ENCODE measurements at places on chromosomes 12 and 14.

DNA sequence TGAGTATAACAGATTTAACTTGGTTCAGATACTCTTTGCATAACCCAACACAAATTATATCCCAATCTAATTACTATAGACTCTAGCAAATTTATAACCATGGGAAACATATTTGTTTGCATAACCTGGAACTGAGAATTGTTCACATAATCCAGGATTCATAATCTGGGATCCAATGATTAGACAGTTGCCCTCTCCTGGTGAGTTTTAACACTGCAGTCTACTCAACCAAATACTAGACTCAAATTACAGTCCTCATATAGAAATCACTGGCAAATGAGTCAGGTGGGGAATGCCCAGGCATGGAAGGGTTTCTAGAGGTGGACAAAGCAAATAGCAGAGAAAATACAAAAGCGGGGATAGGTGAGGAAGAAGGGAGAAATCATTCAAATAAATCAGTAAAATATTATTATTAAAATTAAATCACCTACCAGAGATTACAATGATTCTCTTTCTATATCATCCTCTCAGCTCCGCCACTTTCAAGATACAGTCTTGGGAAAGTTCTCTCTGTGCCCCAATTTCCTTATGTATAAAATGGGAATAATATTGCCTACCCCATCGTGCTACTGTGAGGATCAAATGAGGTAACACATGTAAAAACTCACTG is 9.4 kb downstream of the GCH1 start:
- DNase-seq = no peak

DNA sequence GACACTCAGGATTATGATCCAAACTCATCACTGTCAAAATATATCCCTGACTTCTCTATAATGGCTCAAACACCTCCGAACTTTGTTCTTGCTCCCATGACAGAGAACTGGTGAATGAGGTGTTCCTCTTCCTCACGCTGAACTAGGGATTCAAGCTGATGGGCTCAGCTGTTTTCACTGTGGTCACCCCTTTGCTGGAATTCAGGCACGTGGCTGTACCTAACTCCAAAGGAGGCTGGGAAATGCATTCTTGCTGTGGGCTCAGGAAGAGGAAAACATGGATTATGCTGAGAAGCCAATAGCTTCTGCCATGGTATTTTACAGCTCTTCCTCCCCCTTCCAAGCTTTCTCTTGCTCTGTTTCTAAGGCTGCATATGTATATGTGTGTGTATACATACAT is 43.9 kb downstream of the STXBP6 start:
- DNase-seq = no peak

DNA sequence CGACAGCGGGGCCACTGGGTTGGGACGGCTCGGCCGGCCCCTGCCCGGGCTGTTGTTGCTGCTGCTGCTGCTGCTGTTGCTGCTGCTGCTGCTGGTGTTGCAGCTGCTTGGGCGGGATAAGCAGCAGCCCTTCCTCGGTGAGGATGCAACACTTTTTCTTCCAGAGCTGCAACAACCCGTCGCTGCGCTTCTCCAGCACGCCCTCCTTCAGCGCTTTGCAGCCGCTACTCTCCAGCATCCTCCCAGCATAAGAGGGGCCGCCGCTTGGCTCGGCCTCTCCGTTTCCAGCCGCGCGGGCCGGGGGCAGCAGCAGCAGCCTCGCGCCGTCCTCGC is 529 bp downstream of the PHLDA1 start:
- DNase-seq = no peak

GRCh38 chr12:132395908-132396305 is 66.5 kb upstream of the GALNT9 start:
- no peak for DNase-seq

- no peak for DNase-seq
Measured at GRCh38 chr12:87518481-87518880, 510.7 kb downstream of the C12orf50 start.

GRCh38 chr14:103839579-103839978 is 7.8 kb downstream of the PPP1R13B start:
- no peak for DNase-seq

GRCh38 chr14:100692256-100692655 is 34.4 kb upstream of the DLK1 start:
- no peak for DNase-seq

DNA sequence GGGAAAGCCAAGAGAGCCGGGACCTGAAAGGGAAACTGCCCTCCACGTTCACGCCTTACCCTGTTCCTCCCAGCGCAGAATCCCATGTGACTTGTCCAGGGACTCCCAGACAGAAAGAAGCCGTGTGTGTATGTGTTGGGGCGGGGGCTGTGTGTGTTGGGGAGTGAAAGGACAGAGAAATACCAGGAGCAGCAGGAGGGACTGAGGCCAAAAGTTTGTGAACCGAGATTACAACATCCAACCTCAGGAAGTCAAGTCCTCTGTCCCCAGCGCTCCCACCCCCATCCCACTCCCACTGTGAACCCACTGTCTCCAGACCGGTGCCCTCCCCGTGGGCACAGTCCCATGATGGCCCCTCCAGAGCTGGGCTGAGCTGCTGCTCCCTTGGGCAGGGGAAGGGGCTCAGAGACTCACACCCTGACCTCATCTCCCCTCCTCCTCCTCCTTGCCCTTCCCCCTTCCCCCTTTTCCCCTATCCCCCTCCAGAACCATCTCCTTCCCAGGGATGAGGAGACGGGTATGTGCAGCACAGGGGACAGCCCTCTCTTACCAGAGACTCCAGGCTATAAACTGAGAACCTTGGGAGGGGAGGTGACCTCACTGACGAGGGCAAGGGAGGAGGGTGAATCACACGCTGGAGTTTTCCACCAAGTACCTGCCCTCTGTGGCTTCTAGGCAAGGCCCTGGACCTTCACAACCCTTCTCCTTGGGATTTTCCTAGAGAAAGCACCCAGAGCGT is at the start of gene SLC6A12:
SLC6A12 (minus strand) TSS at position 155 of the 739 bp plus-strand sequence. CDS start 4,171 bp downstream, outside the sequence.
- DNase-seq = no peak

DNA sequence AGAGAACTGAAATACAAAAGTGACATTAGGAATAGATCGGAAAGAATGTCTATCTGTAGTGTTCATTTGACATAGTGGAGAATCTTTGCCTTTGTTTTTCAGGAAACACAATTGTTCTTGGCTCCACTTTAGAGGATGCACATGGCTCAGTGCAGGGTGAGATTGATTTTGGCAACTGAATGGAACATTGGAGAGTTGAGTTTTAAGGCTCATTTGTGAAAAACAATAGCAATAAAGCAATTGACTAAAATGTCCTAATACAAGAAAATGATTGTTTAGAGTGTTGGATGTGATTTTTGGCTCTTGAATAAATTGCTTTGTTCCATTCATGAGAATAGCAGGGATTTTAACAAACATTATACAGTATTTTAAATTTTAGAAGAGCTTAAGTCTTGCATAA is 116.4 kb downstream of the SLC38A1 start:
- no peak for DNase-seq

DNA sequence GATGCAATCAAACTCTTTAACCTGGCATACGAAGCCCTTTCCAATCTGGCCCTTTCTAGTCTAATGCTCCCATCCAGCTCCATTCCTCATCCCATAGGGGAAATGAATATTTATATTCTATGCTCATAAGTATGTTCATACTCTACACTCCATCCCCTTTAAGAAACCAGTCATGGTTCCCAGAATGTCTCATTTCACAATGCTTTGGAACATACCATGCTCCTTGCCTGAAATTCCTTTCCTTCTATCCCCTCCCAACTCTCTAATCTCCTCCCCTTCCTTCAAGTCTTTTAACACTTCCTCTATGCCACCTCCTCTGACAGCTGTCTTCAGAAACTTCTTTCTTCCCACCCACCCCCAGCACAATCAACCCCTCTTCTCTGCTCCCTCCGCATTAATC is 207.0 kb upstream of the CAND1 start:
- no peak for DNase-seq

GRCh38 chr12:107759410-107759809 is 1.5 kb downstream of the PRDM4 start:
- DNase-seq = no peak

GRCh38 chr14:55052269-55052930 is 953 bp downstream of the MAPK1IP1L start:
- no peak for DNase-seq

GRCh38 chr14:21631084-21631483 is 3.7 kb downstream of the OR10G2 start:
- no peak for DNase-seq

DNA sequence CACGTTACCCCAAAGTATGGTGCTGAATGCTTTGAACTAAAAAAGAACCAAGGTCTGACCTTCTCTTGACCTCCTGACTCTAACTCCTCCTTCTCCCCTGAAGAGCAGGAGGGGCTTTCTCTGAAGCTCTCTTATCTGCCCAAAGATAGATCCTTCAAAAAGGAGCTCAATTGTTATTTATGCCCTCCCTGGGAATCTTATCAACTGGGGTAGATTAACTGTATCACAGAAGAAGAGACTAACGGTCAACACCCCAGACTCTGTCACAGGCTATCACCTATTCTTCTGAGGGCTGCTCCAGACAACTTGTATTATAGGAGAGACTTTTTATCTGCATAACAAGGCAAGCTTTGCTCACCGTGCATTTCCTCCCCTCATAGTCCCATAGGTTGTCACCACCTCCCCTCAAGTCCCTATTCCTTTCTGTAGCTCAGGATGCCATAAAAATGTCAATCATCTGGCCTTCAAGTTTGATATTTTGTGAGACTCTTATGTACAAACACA is 86.6 kb downstream of the PAPLN start:
- no peak for DNase-seq

GRCh38 chr14:23773981-23774380 is 137.8 kb downstream of the DHRS2 start:
- DNase-seq = no peak

DNA sequence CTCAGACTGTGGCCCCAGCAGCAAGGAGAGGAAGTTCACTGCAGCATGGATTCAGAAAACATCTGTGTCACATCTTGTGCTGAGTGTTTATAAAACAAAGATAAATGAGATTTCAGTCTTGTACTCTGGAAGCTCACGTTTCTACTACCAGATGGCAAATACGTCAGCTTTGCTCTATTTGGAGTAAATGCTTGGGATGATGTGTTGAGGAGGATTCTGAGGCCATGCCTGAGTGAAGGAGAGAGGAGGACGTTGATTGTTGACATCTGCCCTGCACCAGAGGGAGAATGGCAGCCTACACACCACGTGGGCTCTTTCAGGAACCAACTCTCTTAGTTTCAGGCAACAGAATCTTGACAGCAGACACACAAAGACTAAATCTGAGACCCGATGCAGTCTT is 188.9 kb downstream of the TMEM132C start:
- no peak for DNase-seq

GRCh38 chr14:67485501-67486095 is 2.9 kb downstream of the TMEM229B start:
- no peak for DNase-seq

DNA sequence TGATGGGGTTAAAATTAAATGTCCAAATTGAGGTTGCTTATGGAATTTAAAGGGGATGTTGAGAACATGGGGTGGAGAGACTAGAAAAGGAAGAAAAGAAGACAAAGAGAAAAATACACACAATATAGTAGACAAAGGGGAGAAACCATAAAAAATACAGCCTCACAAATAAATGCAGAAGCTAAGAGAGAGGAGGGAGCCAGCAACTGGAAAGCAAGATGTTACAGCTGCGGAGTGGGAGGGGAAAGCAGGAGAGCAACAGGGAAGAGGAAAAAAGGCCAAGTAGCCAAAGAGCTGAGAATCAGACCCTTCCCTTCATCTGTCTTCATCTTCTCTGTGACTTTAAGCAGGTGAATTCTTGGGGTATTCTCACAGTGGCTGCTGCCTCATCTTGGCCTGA is 39.7 kb upstream of the SMUG1 start:
- DNase-seq = no peak

DNA sequence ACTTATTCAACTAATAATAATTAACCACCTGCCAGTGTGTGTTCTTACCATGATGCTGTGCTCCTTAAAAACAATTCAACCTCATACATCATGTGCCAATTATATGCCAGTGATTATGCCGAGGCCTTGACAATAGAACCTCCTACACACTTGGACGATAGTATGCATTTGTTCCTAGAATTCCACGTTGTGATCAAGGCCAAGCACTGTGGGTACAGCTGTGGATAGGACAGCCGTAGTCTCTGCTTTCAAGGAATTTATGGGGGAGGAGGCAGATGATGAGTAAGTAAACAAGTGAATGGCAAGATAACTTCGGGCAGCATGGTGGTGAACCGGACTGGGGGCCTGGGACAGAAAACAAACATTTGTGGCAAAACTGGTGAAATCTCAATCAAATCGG is 18.0 kb upstream of the MYO1H start:
- DNase-seq = no peak

DNA sequence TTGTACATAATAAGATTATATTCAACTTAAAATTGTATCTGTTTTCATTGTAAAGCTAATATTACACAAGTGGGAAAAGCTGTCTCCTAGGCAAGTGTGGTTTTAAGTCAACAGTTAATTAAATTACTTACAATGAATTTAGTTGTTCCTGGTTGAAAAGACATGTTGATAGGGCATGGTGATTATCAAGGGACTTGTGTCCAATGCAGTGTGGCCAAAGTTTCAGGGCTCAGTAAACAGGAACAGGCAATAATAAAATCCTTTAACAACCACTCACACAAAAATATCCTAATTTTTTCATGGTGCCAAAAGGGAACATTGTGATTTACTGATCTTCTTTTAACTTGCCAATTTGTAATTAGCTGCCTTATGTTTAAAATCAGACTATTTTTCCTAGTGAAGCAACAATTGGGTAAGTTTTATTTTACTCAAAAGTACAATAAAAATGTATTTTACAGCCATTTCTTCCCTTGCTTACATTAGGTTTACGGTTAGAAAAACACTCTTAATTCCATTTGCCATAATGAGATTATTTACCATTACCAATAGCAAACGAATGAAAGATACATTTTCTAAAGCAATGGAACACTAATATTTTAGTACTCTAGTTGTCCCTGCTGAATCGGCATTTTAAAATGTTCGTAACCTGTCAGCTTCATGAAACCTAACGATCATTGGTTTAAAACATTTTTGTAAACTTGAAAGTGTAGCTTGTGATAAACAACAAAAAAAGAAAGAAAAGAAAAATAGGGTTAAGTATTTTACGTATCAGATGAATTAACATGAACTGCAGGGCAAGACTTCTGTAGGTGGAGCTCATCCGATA is 1.8 kb upstream of the WNK1 start:
- no peak for DNase-seq

DNA sequence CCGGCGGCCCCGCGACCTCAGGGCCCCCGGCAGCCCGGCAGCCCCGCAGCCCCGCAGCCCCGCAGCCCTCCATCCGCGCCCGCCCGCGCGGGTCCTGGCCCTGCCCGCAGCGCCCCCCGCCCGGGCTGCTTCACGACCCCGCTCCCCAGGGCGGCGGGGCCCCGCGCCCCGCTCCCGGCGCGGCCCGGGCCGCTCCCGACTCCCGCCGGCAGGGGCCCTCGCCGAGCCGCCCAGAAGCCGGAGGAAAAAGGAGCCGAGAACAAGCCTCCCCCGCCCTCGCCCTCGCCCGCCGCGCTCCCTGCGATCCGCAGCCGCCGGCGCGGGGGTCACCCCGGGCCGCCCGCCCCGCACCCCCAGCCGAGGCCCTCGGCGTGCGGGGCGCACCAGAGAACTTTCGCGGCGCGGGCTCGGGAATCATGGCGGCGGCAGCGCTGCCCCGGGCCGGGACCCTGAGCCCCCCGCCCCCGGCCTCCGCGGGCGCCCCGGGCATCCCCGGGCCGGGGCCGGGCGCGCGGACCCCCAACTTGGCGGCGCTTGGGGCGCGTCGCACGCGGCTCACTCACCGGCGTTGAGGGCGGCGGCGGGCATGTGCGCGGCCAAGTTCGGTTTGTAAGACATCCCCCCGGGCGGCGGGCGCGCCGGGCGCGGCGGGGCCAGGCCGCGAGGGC is 521 bp downstream of the CDK2AP1 start:
- no peak for DNase-seq
